Fibroblast of skin of scalp (primary cell): ENCODE measurements at places on chromosomes 5 and 9.

- DNase-seq: no peak
Measured at GRCh38 chr5:8053270-8053669, 184.3 kb downstream of the MTRR start.

DNA sequence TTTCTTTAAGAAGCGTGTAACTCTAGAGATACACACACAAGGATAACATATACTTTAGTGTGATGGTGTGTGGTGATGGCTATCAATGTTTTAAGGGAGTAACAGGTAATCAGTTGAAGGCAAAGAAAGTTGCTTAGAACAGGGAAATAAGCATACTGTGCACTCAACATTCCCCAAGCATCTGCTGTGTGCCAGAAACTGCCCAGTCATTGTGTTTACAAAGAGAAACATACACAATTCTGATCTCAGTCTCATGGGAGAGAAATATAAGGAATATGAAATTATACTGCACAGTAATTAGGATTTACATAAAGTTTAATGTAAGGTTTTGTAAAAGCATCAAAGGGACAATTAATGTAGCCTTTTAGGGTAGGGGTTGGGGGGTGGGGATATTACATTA, 224.1 kb upstream of the TYRP1 start:
- no peak for DNase-seq

DNA sequence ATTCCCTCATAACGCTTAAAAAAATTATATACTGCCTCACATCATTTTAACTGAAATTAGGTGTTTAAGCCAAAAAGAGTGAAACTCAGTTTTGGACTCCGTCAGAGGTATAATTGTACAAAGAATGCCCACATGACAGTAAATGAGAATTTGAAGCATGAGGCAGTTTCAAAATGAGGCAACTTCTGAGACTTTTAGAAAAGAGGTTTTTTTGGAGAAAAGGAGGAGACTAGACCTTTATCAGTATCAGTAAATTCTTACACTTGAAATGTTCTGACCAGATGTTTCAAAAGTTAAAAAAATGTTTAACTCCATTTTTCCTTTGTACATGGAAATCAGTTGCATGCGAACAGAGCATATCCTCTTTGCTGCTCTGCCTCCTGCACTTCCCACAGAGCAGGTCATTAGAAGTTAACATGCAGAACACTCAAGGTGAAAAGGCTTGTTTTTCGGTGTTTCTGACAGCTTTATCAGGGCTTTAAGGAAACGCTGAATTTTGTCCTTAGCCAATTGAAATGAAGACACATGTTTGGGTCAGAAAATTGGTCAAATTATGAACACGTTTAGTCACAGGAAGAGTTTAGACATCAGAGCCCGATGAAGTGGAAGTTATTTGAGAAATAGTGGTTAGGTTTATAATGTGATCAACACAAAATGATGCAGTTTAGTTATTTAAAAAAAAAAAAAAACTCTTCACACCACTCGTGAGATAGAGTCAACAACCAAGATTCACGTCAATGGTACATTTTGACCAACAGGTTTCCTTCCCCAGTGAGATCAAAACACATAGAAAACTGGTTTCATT, 59.5 kb downstream of the PIK3R1 start:
- no peak for DNase-seq

DNA sequence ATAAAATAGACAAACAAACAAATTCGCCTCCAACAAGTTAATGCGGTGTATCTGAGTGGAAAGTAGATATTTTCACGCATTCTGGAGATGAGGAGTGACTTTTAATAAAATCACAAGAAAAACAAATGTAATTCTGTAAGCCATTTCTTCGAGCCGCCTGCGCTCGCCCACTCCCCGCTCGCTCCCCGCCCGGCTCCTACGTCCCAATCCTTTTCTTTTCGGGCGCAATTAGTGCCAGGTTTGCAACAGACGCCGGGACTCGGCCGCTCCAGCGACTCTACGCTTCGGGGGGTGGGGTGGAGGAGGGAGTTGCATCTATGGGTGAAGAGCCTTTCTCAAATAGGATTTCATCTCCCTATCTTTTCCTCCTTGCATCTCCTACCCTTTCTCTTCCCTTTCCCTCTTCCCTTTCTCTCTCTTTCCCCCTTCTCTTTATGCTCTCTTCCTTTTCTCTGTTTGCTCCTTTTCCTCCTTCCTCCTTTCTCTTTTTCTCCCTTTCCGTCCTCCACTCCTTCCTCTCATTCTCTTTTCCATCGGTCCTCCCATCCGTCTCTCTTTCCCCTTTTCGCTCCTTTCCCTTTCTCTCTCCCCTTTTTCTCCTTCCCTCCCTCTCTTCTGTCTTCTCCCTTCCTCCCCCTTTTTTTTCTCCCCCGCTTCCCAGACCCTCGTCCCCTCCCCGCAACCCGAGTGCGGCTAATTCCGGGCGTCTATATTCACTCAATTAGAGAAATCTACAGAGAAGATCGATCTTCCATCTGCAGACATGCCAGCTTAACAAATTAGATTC, 6.1 kb upstream of the OTP start:
- no peak for DNase-seq

DNA sequence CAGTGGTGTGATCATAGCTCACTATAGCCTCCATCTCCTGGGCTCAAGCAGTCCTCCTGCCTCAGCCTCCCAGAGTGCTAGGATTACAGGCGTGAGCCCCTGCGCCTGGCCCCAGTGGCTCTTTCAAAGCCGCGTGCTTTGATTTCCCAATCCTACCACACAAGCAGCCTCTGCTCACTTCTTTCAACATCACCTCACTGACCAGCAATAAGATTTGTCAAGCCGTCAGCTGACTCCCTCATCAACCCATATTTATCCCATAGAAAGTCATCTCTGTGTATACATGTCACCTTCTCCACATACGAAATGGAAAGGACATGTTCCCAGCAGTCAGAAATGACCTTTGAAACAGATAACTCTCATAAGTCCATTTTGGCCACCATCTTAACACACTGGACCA, 26.0 kb downstream of the SLC31A2 start:
- no peak for DNase-seq

DNA sequence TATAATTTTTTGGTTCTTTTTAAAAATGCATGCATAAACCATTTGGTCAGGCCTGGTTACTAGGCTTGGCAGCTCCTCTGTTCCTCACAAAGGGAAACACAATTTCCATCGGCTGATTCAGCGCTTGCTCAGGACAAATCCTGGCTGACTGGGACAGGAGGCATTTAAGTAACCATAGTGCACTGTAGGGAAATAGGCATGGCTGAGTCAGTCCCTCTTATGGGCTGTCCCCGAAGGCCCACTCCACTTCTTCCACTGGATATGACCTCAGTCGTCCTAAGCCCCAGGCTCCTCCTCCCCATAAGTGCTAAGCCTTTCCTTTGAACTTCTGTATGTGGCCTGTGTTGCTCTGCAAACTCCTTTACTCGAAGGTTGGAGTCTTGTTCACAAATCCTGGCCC, 71.2 kb upstream of the GLIS3 start:
- peak; percentile 84 for DNase-seq

- DNase-seq: no peak
Measured at GRCh38 chr5:8831854-8832253, 714.0 kb downstream of the SEMA5A start.

DNA sequence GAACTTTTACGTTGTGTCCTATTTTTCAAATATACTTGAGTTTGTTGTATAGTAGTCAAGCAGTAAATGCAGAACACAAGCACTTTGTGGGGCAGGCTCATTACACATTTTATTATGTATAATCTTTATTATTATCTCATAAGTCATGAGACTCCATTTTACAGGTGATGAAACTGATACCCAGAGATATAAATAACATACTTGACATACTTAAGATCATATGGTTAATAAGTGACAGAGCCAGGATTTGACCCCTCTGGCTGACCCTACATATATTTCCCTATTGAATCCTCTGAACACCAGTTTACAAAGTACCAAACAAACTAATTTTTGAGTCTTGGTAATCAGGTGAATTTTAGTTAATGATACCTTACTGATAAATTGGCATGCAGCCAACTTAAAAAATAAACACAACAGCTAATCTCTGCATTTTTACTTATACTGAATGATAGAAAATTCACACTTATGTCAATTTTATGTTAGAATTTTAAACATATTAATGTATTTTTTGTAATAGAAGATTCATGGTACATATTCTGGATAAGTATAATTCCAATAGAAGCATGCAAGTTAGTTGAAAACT, 305.0 kb upstream of the MEF2C start:
- DNase-seq: no peak

DNA sequence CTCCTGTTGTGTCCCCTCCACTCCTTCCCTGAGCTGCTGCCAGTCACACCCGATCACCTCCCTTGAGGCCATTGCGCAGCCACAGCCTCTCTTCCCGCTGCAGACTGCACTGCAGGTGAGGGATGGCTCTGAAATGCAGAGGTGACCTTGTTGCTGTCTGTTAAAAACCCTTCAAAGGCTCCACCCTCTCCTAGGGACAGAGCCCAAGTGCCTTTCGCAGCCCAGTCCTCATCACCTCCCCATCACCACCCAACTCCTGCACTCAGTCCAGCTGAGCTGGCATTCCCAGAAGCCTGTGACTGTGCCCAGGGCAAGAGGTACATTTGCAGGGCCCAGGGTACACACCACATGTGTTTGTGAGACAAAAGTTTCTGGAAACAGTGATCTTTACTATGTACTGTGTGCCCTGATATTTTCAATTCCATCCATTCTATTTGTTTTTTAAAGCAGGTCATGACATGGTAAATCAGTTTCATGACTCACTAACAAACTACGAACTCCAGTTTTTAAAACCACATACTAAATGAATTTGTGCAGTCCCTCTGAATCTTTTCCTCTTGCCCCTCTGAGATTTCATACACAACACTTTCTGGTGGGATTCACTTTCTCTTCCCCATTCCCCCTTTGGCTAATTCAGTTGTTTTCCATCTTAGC, 73.0 kb upstream of the SPOCK1 start:
- peak; percentile 29 for DNase-seq

GRCh38 chr5:2876183-2876582, 124.7 kb upstream of the IRX2 start:
- no peak for DNase-seq

- no peak for DNase-seq
Measured at GRCh38 chr5:88405783-88406182, 137.1 kb upstream of the TMEM161B start.

DNA sequence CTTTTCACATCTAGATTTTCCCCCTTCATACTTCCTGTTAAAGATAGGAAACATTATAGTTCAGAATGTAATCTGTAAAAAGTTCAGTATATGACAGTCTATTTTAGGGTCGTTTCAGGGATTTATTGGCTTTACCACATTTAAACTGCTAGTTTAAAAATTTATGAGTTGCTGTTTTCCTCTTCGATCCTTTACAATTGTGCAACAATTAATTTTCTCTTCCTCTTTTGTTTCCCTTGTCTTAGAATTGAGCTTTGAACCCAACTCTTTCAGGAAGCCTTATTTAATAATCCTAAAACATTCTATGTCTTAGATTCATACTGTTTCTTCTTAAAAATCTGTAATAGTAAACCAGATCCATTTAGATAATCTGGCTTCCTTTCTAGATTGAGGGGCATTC, 16.4 kb downstream of the ZSWIM6 start:
- no peak for DNase-seq

DNA sequence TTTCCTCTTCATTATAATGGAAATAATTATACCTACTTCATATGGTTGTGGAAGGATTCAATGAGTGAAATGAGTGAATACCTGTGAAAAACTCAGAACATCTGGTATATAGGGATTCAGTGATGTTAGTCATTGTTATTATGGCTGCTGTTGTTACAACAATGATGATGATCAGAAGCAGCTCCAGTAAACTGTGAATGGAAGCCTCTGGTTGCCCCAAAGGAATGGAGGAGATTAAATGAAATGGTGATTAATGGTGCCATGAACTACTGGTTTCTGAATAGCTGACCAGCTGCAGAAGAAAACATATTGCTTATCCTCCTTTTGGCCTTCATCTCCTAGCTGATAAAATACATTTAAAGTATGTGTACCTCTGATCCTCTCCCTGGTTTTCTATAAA, 372.0 kb downstream of the ARHGEF28 start:
- no peak for DNase-seq
